ENCODE measurements at places on chromosomes 11 and 22.

DNA sequence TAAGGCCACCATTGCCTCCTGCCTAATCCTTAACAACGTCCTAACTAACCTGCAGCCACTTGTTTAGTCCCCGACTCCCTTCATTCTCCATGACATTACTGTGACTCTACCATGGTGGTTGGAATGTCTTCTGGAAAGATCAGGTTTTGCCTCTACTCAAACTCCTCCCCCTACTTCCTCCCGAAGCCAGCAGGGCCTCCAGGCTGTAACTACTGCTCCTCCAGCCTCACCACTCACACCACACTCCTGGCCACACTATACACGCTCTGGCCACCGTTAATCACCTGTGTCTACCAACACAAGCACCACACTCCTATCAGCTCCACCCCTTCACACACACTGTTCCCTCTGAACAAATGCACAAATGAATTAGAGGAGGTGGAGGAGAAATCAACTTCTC is 69.2 kb downstream of the PACSIN2 start:
- DNase-seq: no peak

GRCh38 chr11:13891911-13892310 is 70.6 kb upstream of the SPON1 start:
- no peak for DNase-seq

GRCh38 chr11:17475666-17476316 is 854 bp downstream of the ABCC8 start:
- peak; percentile 36 for DNase-seq

GRCh38 chr11:60970369-60970774 is 1.1 kb upstream of the CD6 start:
- DNase-seq: no peak
